ENCODE measurements at places on chromosomes 6 and 20. TPM values are rescaled to one million over a fixed set of nuclear protein-coding genes. Genes with fewer than 3 reads are reported as not detected.

DNA sequence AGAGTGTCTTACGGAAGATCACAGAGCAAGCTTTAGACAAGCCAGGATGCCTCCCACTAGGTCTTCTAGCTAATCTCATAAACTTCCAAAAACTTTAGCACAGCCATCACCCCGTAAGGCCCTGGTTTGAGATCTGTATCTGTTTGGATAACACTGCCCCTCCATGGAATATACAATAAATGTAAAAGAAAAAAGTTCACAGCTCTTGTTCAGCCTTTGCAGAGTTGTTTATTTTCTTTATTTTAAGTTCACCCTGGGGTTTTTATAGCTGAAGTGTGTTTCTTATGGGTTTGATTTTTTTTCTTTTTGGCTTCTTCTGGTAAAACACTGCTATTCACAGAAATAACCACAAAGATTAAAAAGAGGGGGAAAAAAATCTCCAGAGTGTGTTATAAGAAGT, 125.6 kb downstream of the EYA2 start:
- DNase-seq: no peak
- H3K27me3 ChIP-seq: no peaks in the 10 kb centered on the region
- no peak overlapping the region for H3K4me3 ChIP-seq
- no peaks in the 10 kb centered on the region for H3K4me1 ChIP-seq
- H3K36me3 ChIP-seq: no peaks in the 10 kb centered on the region

DNA sequence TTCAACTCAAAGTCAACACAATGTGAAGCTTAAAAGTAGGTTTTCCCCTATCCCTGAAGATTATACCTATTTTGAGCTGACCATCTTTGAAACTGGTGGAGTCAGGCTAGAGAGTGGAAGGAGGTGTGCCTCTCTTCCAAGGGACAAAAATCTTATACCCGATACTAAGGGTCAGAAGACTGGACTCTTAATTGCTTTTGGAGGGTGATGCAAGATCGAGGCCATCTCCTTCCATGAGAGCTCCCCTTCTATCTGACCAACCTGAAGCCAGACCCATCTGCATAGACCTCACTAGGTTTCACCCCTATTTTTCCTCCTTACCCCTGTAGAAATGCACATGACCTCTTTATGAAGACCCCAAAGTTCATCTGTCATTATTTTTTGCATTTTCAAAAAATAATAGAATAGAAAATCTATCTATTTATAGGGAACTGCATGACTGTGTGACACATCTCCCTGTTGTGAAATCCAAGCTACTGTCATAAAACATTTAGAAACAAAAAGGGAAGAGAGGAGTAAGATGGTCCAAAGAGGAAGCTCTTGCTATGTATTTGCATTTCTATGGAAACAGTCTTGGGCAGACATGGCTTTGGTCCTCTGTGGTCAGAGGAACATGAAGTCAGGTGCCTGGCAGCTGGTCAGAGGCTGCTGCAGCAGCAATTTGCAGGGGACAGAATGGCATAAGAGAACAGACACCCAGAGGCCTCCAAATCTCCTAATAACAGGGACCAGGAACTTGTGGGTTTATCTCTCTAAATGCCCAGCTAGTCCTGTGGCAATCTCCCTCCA, 349.2 kb downstream of the MAFB start:
- no peaks in the 10 kb centered on the region for H3K4me1 ChIP-seq
- DNase-seq: peak; percentile 66
- H3K4me3 ChIP-seq: no peak overlapping the region
- no peaks in the 10 kb centered on the region for H3K36me3 ChIP-seq

The PLCB4 gene
- total RNA-seq: 1.0 TPM

- H3K4me3 ChIP-seq: no peak overlapping the region
- DNase-seq: no peak
- no peak overlapping the region for H3K27ac ChIP-seq
Observed at GRCh38 chr6:166559211-166559610, 27.3 kb downstream of the RAMACL start.

The MPIG6B gene
- total RNA-seq: not detected

The MACROD2 gene
- 2.5 TPM for total RNA-seq

The EDEM2 gene
- 18.7 TPM for total RNA-seq

The ULBP3 gene
- 0.88 TPM for total RNA-seq

- H3K4me1 ChIP-seq: peaks cover 5% of the 10 kb centered on the region
- H3K27me3 ChIP-seq: no peaks in the 10 kb centered on the region
- no peak overlapping the region for H3K27ac ChIP-seq
- DNase-seq: no peak
Observed at GRCh38 chr6:160986851-160987250, 4.7 kb upstream of the MAP3K4 start.

GRCh38 chr20:54267483-54268003, 59.7 kb downstream of the PFDN4 start:
- no peaks in the 10 kb centered on the region for H3K36me3 ChIP-seq
- DNase-seq: no peak
- no peaks in the 10 kb centered on the region for H3K27me3 ChIP-seq
